ENCODE measurements at places on chromosomes 6 and 20.

- no peak for DNase-seq
Observed at GRCh38 chr6:2007165-2007564, 238.2 kb downstream of the GMDS start.

DNA sequence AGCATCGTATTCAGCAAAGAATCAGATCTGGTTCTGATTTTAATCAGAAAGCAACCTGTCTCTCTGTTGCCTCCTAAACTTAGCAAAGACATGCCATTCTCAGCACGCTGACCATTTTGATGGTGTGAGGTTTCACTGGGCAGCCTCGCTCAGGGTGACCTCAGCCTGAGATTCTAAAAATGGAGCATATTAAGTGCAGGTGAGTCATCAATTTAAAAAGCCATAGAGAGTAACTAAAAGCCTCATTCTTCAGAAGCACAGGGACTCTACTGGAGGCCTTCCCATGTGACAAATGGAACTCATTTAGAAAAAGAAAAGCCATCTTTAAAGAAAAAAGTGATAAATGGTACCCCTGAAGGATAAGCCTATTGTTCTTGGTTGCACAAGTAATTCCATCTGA, 91.3 kb downstream of the FILIP1 start:
- no peak for DNase-seq

DNA sequence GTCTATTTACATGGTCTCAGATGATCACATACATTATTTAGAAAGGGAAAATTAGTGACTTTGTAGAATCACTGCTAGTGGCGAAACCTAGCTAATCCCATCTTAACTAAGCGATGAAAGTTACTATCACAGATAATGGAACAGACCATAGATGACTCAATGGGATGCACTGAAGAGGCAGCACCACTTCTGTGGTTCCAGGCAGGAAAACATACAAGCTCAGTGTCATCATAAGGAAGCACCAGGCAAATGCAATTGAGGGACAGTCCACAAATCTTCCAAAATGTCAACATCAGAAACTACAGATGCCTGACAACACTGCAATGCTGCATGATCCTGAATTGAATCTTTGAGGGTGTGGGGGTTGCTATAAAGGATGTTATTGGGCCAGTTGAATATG, 15.9 kb upstream of the SNAI1 start:
- no peak for DNase-seq

- DNase-seq: no peak
Observed at GRCh38 chr6:72974276-72974675, 251.0 kb downstream of the KHDC1L start.

- DNase-seq: no peak
Observed at GRCh38 chr6:140029551-140029950, 655.1 kb upstream of the CITED2 start.

- no peak for DNase-seq
Observed at GRCh38 chr6:106677282-106677681, 47.9 kb downstream of the QRSL1 start.

DNA sequence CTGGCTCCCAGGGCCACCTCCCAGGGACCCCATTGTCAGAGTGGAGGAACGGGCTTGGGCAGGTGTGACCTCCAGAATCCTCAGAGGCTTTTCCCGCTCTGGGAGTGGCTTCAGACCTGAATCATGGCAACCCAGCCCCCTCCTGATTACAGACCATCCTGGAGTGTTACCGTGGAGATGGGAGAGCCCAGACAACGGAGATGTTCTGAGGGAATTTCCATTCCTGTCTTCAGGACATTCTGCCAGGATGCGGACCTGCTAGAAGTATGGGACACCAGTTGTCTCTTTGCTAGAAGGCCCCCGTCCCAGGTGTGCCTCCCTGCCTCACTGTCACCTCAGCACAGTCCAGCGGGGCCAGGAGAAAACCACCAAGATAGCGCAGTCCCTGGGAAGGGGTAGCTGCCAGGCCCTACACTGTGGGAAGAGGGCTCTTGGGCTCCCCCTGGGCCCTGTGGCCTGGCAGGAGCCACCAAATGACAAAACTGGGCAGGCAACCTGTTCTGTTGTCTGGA, 109.9 kb downstream of the PSMB1 start:
- DNase-seq: no peak
